ENCODE measurements at places on chromosomes 11 and 22. TPM values are rescaled to one million over a fixed set of nuclear protein-coding genes. Genes with fewer than 3 reads are reported as not detected.

Gene KRTAP5-9
- total RNA-seq: 0.23 TPM

DNA sequence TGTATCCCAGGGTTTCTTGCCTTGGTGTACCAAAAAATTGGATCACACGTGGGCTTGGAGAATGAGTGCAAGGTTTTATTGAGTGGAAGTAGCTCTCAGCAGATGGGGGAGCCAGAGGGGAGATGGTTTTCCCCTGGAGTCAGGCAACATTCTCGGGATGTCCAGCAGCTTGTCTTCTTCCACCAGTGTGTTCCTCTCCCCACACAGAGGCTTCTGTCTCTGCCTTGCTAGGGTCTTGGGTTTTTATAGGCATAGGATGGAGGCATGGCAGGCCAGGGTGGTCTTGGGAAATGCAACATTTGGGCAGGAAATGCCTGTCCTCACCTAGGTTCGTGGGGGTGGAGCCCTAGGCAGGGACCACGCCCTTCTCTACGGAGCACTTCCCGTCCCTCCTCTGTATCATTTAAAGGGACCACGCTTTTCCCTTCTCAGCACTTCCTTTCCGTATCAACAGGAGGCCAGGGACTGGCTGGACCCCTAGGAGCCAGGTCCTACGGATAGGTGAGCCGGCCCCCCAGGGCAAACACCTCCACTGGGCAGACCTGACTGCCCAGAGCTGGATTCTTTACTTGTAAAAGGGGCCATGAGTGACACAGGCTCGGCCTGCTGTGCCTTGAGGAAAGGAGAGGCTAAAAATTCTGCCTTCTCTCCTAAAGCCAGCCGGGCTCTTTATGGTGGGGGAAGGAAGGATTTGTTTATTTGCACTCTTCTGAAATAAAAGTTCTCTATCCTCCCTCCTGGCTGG, 55.3 kb upstream of the CCDC188 start:
- peak; percentile 62 for DNase-seq

Gene GDPD4
- total RNA-seq: not detected

DNA sequence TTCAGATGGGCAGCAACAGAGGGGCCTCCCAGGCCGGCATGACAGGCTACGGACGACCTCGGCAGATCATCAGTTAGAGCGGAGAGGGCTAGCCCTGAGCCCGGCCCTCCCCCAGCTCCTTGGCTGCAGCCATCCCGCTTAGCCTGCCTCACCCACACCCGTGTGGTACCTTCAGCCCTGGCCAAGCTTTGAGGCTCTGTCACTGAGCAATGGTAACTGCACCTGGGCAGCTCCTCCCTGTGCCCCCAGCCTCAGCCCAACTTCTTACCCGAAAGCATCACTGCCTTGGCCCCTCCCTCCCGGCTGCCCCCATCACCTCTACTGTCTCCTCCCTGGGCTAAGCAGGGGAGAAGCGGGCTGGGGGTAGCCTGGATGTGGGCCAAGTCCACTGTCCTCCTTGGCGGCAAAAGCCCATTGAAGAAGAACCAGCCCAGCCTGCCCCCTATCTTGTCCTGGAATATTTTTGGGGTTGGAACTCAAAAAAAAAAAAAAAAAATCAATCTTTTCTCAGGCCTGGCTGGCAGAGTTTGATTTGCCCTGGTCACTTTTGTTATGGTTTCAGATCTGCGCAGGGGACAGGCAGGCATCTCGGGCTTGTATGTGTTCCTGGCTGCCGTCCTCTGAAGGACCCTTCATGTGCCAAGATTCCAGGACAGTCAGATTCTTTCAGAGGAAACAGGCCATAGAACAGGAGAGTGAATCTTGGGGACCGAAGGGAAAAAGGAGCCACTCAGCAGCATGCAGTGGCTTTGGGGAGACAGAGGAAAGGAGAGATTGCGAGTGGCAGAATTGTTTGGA, 5.3 kb downstream of the TAGLN start:
- DNase-seq: no peak

- DNase-seq: no peak
Measured at GRCh38 chr22:23211622-23212021, 31.3 kb downstream of the BCR start.

DNA sequence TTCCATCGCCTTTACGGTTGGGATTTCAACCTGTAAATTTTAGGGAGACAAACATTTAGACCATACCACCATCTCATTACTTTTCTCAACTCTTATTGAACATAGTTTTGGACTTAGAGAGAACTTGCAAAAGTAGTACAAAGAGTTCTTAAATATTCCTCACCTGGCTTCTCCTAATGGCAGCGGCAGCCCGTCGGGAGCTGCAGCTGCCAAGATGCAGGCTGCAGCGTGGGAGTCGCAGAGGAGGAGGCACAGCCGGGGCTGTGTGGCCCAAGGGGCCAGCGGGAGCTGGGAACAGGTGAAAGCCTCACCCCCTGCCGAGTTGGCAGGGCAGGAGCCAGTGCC, 23.1 kb upstream of the RNASEH2C start:
- no peak for DNase-seq

DNA sequence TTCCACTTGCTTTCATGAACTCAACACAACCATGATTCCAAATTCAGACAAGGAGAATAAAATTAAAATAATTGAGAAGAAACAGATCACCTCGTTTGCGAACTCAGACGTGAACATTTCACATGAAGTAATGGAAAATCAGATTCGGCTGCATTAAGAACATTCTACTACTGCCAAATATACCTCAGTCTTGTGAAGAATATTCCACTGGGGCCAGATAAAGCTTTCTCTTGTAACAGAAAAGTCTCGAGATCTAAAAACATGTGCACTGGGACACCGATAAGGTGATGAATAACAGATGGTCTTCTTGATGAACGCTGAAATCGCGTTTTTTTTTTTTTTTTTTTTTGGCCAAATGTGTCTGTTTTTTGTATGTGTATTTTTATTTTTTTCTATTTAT, 761.1 kb downstream of the BRD1 start:
- DNase-seq: no peak

DNA sequence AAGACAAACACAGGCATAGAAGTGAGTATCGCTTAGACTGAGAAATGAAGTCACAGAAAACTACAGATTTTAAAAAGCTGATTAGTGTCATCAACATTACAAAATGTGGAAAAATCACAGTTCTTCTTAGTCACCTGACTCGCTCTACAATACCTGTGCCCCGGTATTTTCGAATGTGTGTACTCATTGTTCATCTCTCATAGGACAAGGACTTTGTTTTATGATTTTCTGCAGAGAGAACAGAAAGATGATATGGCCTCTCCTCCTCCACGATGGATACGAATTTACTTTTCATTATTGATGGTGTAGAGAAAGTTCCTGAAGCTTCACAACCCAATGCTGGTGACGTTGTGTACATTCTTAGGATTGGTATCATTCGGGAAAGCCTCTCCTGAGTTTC, 29.4 kb upstream of the GAL start:
- DNase-seq: no peak

Gene RBFOX2
- 81.1 TPM for total RNA-seq

GRCh38 chr11:10301656-10302358, 3.1 kb upstream of the ADM start:
- DNase-seq: no peak

DNA sequence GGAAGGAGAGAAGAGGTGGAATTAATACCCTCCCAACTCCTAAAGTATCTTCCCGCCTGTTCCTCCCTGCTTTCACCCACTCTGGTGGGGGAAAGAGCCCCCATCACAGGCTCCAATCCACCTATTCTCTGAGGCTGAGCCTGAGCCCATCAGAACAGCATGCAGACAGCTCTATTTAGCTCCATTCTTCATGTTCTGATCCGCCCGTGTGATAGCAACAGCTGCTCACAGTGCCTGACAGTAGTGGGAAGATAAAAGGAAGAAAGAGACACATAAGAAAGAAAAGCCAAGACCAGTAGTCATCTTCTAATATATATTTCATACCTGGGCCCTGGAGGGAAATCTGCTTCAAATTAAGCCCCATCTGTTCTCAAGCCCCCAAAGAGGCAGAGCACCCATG, 80.3 kb upstream of the AKIP1 start:
- DNase-seq: no peak

Gene TEX12
- total RNA-seq: not detected

GRCh38 chr11:119155733-119156492, 7.1 kb downstream of the ABCG4 start:
- no peak for DNase-seq

Gene FIBIN
- 8.5 TPM for total RNA-seq

GRCh38 chr11:125441648-125442410, 54.2 kb downstream of the FEZ1 start:
- no peak for DNase-seq

Gene TMA7B
- 0.66 TPM for total RNA-seq

GRCh38 chr11:55942785-55943392, 6.7 kb upstream of the OR5I1 start:
- no peak for DNase-seq

DNA sequence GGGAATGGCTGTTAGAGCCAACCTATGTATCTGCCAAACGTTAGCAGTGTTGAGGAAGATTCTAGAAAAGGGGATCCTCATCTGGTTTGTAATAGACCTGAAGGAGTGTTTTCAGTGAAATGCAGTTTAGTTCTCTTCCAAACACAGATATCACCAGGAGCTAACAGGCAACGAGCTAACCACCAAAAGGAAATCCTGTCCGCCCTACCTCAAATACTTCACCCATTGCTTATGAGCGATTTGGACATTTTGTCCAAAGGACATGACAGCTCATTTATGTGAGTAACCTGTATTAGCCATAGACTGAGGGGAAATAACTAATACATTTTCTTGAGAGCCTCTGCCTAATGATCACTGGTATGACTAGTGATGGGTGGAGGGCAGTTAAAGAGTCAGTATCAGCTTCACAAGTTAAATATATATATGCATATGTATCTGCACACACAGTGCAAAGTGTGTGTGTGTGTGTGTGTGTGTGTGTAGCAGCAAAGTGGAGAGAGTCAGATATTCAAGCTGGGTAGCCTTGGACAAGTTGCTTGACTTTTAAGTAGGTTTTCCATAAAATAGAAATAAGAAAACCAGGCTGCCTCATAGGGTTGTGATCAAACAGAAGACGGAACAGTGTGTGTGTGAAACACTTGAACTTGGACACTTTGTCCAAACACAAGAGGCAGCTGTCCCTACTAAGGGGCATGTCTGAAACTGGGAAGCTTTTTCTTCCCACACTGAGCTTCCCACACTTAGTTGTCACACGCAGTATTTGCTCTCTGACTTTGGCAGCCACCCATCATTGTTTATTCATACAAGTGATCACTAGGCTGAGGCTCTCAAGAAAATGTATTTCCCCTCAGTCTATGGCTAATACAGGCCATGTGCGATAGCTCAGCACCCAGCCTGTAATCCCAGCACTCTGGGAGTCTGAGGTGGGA, 940 bp upstream of the C11orf91 start:
- DNase-seq: peak; percentile 73

DNA sequence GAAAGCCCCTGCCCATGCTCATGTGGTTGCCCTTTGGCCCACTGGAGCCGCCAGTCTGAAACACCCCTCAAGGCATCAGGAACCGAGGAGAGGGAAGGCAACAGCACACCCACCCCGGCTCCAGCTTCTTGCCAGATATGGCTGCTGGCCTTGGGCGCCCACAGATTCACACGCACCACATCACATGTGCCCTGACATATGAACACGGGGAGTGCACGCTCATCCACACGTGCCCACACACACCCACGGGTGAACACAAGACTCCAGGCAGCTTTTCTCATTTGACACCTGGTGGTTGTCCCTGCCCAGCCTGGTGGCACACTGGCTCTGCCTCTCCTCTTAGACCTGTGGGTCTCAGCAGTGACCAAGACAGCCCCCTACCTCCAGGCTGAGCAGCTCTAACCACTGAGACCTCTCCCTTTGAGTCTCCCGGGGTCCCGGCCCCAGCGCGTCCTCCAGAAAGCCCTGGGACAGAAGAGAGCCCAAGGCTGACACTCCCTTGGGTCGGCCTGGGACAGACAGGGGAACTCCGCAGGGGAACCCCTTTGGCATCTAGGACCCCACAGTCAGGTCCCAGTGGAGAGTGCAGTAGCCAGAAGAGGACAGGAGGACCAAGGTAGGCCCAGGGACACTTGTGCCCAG, 2.7 kb upstream of the MAPK12 start:
- DNase-seq: no peak

DNA sequence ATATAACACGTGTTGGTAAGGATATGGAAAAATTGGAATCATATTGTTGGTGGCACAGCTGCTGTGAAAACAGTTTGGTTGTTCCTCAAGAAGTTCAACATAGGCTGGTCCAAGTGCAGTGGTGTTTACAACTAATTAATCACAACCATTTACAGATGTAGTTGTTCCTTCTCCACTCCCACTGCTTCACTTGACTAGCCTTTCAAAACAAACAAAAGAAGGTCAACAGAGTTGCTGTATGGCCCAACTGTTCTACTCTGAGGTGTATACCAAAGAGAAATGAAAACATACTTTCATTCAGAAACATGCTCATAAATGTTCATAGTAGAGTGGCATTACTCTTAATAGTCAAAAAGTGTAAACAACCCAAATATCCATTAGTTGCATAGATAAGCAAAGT, 36.6 kb upstream of the ACAT1 start:
- DNase-seq: no peak

Gene MAP6
- total RNA-seq: 13.3 TPM

- no peak for DNase-seq
Measured at GRCh38 chr22:48708558-48709245, 1119.0 kb downstream of the BRD1 start.

DNA sequence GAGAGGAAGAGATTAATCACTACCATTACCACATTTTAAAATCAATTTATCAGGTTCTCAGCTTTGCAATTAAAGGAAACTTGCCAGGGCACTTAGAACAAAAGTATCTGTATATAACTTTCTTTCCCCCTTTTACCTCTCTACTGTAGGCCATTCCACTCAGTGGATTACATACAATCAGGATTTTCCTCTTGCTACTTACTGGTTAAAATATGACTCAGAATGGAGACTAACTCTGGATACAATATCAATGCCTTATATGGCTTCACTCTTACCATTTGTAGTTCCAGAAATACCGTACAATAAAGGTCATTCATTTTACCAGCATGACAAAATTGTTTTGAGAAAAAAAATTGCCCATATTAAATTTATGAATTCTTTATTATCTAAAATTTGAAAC, 706.8 kb downstream of the KCNA4 start:
- no peak for DNase-seq

- no peak for DNase-seq
Measured at GRCh38 chr11:10550503-10551289, 9.7 kb upstream of the RNF141 start.

DNA sequence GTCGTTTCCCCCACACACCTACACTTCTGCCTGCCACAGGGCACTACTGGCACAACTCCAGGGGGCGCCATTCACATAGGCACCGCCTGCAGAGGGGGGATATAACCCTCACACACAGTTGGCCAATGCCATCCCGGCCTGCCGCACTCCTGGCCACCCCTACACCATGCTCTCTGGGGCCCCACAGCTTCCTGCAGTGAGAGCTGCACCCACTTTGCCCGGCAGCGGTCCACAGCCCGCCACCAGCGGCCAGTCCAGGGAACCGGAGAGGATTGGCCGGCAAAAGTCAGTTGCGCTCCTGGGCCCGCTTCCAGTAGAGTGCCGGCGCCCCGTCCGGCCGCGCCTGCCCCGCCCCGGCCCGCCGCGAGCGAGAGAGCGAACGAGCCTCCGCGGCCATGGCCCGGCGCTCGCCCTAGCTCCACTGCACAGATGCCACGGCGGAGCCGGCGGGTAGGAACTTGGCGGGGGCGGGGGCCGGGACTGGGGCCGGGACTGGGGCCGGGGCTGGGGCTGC, 25.6 kb upstream of the SUSD2 start:
- DNase-seq: peak; percentile 72

Gene MPPED2
- 5.6 TPM for total RNA-seq
